ENCODE measurements at places on chromosomes 7 and 10.

DNA sequence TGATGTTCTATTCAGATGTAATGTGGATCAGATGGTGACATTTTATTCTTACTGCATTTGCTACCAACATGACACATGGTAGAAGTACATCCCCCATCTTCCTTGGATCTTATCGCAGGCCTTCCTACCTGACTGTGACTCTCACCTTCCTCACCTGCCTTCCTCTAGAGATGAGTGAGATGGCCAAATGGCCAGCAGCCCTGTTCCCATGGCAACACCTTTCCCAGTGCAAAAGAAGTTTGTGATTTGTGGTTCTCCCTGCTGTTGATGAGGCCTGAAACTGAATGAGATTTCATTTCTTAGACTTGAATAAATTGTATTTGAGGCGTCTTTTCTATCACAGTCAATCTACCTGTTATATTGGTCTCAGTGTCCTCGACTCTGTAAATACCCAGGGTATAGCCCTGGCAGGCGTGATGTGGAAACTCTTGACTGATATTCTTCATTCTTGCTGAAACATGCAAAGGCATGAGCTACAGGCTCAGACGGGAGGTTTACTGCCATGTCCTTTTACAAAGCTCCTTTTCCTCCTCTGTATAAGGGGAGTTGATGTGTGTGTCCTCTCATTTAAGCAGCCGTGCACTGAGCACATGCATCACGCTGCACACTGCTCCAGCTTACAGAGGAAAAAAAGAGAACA, 440.7 kb upstream of the AKR1E2 start:
- no peak for DNase-seq

GRCh38 chr10:91909117-91909677, at the start of gene FGFBP3:
TSS of gene FGFBP3 (minus strand) at chr10:91909486. CDS start at chr10:91908969, 517 bp downstream.
- DNase-seq = no peak

GRCh38 chr10:113992471-113993011, 51.1 kb upstream of the ADRB1 start:
- no peak for DNase-seq

DNA sequence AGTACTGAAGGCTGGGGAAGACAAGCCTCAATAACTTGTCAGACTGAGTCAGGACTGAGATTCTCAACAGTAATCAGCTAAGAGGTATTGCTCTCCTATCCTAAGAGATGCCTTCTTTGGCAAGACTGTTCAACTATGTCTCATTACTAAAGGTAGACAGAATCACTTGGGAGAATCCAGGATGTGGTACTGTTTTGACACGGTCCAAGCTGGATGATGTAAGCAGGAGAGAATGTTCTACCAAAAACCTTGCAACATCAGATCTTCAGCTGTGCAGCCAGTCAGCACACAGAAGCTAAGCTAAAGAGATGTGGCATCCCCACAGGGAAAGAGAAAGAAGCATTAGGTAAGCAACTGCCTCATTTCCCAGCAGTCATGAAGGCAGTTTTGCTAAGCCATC, 391.4 kb downstream of the NRG3 start:
- no peak for DNase-seq

DNA sequence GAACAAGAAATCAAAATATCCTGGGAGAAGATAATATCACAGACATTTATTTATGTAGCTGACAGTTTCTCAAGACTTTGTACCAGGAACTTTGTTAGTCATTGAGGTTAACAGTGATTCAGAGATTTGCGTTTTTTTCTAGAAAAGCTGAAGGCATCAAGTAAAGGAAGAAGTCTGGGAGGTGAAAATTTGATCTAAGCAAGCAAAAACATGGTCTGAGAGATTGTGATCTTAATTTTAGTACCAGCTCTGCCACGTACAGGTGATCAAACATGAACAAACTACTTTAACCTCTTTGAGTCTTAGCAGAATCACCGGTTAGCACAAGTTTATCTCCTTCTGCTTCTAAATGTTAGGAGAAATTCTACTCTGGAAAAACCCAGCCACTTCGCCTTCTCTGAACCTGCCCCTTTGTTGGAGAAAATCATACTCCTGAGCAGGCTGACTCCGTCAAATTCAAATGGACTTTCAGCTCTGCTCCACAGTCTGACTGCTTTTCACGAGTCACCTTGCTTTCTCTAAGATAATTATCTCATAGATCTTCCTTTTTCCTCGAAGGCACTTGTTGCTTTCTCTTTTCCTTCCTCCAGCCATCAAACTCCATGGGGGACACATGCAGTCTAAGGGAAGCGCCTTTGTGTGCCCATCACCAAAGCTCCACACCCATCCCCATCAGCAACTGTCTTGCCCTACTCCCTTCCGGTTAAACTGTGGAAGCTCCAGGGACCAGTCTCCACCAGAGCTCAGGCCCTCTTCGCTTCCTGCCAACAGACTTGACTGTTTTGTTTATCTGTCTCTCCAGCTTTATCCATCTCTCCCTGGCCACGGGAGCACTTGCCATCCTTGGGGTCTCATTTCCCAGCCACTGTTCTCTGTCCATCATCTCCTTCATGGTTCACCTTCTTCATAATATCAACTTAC, 86.3 kb downstream of the PRKCQ start:
- DNase-seq = no peak

- no peak for DNase-seq
Measured at GRCh38 chr7:143243614-143244013, 19.6 kb upstream of the GSTK1 start.

DNA sequence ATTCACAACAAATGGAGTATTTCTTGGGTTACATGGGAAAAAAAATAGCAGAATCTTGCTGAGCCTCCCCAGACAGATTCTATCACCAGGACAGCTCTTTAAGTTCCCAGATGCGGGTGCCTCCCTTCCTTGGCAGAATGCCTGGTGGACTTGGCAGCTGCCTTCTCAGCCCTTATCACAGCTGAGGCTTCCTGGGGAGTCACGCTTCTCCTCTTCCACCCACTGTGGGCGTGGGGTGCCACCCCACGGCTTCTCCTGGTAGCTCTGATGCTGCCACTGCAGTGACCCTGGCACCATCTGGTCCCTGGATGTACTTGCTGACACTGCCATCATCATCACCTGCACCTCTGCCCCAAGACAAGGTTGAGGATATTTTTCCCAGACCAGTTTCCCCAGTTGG, 16.2 kb upstream of the NME8 start:
- DNase-seq = no peak

GRCh38 chr7:17532861-17533404, 234.5 kb downstream of the AHR start:
- no peak for DNase-seq

GRCh38 chr7:138167869-138168296, 91.6 kb downstream of the AKR1D1 start:
- no peak for DNase-seq

DNA sequence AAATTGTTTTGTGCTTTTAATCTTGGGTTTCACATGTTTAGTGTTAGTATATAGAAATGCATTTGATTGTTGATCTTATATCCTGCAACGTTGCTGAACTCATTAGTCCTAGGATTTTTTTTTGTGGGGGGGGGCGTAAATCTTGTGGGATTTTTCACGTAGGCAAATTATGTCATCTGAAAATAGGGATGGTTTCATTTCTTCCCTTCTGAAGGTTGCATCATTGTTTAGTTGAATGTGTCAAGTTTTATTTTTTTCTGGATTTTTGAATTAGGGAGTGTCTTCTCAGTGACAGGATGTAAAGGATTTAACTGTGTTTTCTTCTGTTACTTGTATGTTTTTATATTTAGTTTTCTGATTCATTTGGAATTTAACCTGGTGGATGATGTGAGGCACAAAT, 26.7 kb downstream of the MKLN1 start:
- no peak for DNase-seq

GRCh38 chr10:11684717-11685645, 57.2 kb upstream of the ECHDC3 start:
- DNase-seq = no peak

GRCh38 chr10:35470925-35471315, 134.2 kb upstream of the GJD4 start:
- no peak for DNase-seq

DNA sequence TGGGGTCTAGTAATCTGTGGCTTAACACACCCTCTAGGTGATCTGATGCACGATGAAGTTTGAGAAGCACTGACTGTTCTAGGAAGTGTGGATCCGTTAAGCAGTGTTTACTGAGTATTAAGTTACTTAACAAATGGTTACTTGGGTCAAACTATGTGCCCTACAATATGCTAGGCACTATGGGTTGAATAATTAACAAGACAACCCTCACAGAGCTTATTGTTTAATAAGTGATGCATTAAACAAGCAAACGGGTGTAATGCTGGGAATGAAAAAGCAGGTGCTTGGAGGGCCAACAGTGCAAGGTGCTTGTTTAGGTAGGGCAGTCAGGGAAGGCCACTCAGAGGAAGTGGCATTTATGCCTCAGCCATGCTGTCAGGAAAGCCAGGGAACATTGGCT, 378.0 kb upstream of the PODXL start:
- DNase-seq = no peak

DNA sequence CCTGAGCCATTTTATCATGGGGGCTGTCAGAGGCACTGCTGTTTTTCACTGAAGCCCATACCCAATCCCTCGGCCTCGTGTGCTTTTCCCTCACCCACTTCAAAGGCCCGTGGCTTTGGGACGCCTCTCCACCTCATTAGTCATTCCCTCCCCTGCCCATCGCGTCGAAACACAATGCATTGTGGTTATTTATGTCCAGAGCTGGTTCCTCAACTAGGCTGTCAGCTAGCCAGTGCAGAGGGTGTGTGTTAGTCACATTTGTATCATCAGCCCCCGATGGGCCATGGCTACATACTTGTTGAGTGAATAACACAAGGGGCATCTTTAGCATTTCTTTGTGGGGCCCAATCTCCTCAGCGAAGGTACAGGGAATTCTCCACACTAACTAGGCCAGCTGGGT, 3.8 kb upstream of the CRCP start:
- no peak for DNase-seq

DNA sequence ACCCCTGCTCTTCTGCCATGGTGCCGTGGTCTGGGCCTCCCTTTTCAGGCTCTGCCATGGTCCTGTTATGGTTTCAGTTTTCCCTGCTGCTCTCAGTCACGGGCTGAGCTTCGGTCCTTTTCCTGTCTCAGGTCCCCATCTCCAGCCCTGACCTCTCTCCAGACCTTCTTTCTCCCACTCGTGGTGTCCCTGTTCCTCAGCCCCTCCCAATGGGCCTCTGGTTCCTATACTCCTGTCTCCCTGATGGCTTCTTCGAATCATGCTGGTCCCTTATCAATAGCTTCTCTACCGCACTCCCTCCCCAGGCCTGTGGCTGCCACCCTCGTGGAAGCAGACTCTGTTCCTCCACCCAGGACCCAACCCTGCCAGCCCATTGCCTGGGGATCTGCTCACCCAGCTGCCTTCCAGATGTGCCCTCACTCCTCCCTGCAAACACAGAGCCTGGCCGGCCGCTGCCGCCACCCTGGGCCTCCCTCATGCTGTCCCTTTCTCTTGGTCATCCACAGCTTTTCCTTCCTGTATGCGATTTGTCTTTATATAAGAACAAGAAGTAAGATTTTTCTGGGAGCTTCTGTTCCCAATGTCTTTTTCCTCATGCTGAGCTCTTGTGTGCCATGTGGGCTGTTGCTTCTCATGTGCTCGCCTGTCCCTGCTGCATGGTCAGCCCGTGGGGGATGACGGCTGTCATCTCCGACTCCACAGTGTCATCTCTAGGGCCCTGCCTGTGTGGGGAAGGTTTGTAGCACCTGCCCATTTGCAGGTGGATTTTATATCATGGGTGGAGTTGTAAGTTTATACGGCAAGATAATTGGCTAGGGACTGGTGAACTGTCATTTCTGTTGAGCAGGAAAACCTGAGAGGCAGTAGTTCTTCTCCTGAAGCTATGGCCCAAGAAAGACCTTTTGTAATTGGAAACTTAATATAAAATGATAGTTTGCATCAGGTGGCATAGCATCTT, 126.7 kb downstream of the NT5C2 start:
- DNase-seq = no peak

- DNase-seq = no peak
Measured at GRCh38 chr7:147646568-147646967, 944.0 kb upstream of the C7orf33 start.

DNA sequence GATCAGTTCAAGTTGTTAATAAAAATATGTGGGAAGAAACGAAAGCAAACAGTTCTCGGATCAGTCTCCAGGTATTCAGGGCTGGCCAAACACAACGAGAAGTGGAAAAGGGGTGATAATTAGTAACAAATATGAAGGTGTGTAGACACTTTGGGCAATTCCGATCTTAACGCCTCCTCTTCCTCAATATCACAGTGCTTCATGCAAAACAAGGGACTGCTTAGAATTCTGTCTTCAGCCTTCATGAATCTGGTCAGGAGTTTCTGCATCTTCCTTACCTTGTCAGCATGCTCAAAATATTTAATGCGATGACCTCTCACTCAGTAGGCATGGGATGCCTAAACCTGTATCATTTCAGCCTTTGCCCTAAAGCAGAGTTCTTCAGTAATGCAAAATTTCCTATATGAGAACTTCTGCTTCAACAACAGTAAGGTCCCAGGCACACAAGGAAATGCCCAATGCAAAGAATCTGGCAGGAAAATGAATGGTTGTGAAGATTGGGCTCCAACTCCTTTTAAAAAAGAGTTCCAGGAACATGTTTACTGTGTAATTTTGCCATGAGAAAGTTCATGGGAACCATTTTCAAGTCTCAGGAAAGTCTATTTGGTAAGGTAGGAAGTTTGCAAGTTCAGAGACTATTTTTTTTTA, 23.4 kb upstream of the VAX1 start:
- no peak for DNase-seq

GRCh38 chr7:93202594-93203250, 23.5 kb downstream of the HEPACAM2 start:
- no peak for DNase-seq

DNA sequence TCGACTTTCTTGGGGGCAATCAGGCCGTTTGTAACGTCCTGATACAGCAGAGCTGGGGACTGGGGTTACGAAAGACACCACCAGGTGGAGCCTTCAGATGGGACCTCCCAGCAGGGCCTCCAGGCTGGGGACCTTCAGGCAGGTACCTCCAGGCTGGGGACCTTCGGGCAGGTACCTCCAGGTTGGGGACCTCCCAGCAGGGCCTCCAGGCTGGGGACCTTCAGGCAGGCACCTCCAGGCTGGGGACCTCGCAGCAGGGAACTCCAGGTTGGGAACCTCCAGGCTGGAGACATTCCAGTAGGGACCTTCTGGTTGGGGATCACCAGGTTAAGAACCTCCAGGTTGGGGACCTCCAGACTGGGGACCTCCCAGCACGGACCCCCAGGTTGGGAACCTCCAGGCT, 23.5 kb upstream of the GPR146 start:
- DNase-seq = no peak

- no peak for DNase-seq
Measured at GRCh38 chr10:113293167-113293566, 259.7 kb upstream of the HABP2 start.

DNA sequence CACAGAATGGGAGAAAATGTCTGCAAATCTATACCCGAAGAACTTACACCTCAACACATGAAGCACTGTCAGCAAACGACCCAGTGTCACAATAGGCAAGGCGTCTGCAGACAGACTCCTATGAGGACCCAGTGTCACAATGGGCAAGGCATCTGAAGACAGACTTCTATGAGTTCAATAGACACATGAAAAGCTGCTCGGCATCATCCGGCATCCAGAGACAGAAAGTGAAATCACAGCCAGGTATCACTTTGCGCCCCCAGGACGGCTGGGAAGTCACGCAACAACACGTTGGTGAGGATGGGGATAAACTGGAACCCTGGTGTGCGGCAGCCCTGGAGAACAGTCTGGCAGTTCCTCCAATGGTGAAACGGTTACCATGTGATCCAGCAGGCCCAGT, 273.2 kb downstream of the ELFN1 start:
- no peak for DNase-seq

- DNase-seq = no peak
Measured at GRCh38 chr7:135859538-135859937, 110.9 kb upstream of the FAM180A start.

GRCh38 chr10:19628767-19629560, 187.3 kb upstream of the PLXDC2 start:
- no peak for DNase-seq

GRCh38 chr10:26355241-26355640, 82.9 kb upstream of the APBB1IP start:
- DNase-seq = no peak

All from GM19239 (cell line).